ENCODE measurements at places on chromosomes 1 and 21.

DNA sequence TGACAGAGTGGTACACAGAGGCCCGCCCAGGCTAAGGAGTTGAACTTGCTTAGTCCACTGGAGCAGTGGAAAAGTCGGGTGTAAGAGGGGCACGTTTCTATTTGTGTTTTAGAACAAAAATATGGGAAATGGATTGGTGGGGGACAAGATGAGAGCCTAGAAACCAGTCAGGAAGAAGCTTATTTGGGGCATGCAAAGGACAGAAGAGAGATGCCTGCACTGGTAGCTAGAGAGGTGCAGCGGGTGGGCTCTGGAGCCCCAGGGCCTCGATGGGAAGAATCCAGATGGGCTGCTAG lies 1.2 kb upstream of the LIN9 start:
- DNase-seq, result no peak

DNA sequence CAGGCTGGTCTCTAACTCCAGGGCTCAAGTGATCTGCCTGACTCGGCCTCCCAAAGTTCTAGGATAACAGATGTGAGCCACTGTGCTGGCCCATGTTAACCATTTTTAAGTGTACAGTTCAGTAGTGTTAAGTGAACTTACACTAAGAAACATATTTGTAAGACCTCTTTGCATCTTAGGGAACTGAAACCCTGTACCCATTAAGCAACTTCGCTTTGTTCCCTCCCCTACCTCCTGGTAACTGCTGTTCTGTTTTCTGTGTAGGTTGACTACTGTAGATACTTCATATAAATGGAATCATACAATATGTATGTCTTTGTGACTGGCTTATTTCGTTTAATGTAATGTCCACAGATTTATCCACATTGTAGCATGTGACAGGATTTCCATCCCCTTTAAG lies 11.0 kb downstream of the NUDC start:
- DNase-seq, result no peak

DNA sequence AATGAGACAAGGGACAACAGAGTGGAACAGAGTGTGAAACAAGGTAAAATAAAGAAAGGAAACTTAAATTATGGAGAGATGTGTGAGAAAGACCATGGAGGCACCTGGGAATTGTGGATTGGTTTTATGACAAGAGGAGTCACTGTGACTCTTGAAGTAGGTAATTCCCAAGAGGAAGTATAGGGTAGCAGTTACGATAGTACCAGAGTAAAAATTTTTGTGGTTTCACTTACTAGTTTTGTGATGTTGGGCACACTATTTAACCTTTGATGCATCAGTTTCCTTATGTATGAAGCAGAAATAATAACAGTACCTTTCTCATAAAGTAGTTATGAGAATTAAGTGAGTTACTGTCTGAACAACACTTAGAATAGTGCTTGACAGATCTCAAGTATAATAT lies 267.9 kb upstream of the DPYD start:
- DNase-seq, result no peak

DNA sequence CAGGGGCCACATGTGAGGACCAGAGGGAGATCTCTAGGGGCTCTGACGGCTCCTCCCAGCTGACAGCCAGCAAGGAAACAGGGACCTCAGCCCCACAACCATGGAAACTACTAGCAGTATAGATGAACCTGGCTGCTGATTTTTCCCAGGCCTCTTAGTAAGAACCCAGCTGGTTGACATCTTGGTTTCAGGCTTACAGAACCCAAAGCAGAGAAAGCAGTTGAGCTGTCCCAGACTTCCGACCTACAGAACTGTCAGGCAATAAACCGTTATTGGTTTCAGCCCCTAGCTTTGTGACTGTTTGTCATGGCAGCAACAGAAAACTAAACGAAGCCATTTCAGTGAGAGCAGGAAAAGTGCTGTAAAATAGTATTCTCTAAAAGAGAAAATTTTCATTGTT lies 36.4 kb downstream of the ETS2 start:
- DNase-seq, result no peak

- no peak for DNase-seq
Observed at GRCh38 chr21:39484711-39485276, 33.0 kb downstream of the SH3BGR start.
